ENCODE measurements at places on chromosomes 4 and X. TPM values are rescaled to one million over a fixed set of nuclear protein-coding genes. Genes with fewer than 3 reads are reported as not detected.
A peak's percentile ranks its signal among the peaks of the same experiment; 100 is the strongest.

The SPIN2A gene
- total RNA-seq: 0.76 TPM

The GC gene
- not detected for total RNA-seq

The CAPN6 gene
- total RNA-seq: not detected

The CFI gene
- total RNA-seq: 21.4 TPM

The TMEM156 gene
- 2.7 TPM for total RNA-seq

The MAGEC2 gene
- total RNA-seq: not detected

The COX7B2 gene
- total RNA-seq: not detected

The ZNF595 gene
- 11.1 TPM for total RNA-seq

The ZFP92 gene
- total RNA-seq: 1.2 TPM

GRCh38 chr4:186144946-186145569 is 40.6 kb downstream of the FAM149A start:
- DNase-seq: peak; percentile 20

GRCh38 chrX:154800478-154801210 is 4.6 kb downstream of the MPP1 start:
- peak; percentile 21 for DNase-seq

DNA sequence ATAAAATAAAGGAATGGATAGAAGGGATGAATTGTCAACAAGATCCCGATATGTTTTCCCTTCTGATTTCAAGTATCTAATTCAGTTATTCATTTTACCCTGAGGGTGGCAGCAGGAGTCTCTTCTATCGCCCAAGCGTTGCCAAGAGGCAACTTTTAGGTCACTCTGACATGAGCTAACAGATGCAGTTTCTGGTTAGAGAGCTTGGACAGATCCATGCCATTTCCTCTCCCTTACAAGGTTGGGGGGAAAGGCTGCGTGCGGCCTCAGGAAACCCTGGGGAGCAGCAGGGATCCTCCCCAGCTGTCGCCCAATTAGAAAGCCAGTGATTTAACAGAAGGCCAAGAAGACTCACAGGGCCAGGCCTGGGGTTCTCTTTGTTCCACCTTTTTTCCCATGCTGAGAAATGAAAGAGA is 35.3 kb upstream of the WAS start:
- DNase-seq: peak; percentile 43

DNA sequence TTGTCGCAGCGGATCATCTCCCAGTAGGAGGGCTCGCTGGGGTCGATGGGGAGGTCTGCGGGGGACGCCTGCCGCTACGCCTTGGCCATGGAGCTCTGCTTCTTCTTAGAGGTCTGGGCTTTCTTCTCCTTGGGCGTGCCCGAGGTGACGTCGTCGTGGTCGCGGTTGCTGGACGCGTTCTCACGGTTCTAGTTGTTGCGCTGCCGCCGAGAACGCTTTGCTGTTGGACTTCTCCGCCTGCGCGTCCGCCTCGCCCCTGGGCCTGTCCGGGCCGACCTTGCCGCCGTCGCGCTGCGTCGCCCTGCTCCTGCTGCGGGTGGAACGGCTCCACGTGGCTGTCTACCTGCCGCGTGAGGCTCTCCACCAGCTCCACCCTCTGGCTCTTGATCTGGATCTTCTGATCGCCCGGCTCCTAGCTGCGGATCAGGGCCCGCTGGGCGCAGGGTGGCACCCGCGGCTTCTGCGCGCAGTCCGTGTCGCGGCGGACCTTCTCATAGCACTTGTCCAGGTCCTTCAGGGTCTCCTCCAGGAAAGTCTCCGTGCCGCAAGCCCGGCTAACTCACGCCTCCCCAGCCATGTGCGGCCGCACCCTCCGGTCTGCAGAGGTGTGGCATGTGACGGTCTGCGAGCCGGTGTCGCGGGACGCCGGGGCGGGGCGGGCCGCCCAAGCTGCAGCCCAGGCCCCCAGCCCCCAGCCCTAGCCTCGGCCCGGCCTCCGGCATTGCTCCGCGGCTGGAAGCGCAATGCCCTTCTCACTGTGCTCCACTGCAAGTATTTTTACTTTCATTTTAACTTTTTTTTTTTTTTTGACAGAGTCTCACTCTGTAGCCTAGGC is 40.5 kb upstream of the OGT start:
- DNase-seq: peak; percentile 40

- DNase-seq: no peak
Measured at GRCh38 chrX:153644356-153645125, 2.5 kb upstream of the DUSP9 start.

DNA sequence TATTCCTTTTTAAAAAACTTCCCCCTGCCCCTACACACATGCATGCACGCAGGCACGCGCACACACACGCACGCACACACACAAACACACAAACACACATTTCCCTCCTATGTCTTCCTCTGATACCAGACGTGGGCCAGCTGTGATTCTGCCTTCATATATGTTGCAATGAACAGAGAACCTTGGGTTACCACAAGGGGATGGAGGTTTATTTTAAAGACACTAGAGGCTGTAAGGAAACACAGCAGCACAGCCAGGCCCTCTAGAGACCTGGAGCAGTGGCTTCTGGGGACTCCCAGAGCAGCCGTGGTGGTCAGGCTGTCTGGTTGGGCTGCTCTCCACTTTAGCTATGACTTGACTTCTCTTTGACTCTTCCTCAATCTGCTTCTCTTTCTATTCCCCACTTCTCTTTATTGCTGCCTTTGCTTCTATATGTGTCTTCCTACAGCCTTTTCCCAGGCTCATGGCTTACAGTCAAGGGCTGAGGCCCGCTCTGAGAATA is 3.2 kb upstream of the TLR10 start:
- DNase-seq: no peak

DNA sequence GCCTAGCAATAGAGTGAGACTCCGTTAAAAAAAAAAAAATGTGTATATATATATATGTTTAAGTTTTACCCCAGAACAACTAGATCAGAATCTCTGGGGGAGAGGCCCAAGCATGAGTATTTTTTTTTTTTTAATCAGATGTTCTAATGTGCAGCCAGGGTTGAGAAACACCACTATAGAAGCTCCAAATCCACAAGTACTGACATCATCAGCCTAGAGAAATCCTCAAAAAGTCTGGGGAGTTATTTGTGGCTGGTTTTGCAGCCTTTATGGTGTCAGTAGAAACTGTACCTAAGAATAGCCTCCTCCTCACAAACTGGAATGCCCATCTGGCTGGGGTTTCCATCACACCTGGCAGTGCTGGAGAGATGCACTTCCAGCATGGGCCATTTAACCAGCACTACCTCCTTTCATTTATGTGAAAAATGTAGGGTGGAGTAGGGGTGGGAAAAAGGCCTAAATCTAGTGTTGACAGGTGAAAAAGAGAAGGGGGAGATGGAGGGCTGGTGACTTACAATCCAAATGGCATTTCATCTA is 93.5 kb downstream of the CBLL2 start:
- no peak for DNase-seq

DNA sequence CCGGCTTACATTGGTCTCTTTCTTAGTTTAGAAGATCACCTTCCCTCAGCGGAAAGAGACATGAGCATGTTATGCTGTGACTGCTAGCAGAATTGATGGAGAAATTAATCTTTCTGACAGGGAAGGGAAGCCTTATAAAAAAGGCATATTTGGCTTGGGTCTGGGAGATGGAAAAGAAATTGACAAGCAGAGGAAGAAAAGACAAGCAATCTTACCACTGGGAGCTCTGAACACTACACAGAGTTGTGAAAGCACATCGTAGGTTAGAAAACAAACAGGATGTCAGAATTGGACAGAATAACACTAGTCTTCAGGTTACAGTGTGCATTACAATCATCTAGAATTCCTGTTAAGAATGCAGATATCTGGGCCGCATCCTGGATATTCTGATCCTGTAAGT is 1493.8 kb upstream of the IGFBP7 start:
- no peak for DNase-seq

DNA sequence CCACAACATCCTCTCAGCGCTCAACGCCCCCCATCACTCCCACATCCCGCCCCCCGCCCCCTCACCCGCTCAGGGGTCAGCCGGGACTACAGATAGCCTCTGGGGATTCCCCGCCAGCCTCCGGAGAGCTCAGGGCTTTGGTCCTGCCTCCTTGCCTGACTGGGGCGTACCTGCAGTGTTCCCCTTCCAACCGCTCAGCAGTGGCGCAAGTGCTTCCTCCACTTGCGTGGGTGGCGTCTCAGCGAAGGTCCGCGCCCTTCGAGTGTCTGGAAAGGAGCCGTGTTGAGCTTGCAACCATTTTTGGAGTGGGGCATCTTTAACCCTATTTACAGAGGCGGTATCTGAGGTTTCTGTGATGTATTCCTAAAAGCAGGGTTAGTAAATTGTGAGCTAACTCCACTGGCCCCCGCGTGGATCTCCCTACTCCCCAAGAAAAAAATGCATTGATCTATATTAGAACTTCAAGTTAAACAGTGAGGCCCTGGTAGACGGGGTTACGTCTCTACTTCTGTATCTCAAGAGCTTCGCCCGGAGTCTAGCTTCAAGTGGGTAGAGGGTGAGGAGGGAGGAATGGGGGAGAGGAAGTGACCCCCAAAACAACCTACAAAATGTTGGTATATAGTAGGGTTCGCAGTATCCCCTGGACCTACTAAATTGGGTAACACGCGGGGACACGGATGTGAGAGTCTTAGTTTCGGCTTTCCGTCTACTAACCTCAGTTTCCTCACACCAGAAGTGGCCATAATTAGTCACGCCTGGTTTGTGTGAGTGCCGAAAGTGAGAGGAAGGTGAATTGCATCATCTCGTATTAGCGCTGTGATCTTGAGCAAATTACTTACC is 16.1 kb downstream of the NKX3-2 start:
- no peak for DNase-seq

- DNase-seq: no peak
Measured at GRCh38 chr4:164177153-164177552, 576.8 kb upstream of the SMIM31 start.

GRCh38 chrX:68431836-68432235 is 1.5 kb downstream of the OPHN1 start:
- peak; percentile 41 for DNase-seq

DNA sequence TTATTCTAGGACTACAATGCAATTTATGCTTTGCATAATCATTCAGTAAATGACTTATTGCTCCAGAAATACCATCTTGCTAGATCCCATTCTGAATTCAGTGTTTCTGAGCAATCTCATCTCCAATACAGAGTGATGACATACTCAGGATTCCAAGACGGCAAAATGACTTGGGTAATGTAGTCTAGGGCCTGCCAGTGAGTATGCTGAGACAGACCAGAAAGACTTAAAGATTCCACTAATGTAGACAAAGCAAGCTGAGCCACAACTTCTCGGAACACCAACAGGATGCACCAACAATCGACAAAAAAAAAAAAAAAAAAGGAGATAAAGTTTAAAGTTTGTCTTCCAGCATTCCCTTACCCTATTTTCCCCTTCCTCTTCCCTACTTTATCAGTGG is 919 bp upstream of the SEC24B start:
- peak; percentile 57 for DNase-seq

DNA sequence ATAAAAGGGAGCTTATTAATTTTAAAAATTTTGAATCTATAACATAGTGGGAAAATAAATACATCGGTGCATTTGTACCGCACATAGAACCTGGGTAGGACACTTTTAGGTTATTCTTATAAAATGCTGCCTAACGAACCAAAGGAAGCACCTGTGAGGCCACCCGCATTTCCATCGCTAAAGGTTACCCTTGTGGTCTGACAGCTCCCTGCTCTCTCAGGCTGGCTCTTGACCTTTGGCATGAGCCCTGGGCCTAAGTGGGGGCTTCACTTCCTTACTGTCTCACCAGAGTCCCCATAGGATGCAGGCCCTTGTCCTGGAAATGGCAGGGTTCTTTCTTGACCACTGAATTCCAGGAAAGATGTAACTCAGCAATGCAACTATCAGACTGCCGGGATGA is 46.0 kb downstream of the HADH start:
- DNase-seq: no peak

DNA sequence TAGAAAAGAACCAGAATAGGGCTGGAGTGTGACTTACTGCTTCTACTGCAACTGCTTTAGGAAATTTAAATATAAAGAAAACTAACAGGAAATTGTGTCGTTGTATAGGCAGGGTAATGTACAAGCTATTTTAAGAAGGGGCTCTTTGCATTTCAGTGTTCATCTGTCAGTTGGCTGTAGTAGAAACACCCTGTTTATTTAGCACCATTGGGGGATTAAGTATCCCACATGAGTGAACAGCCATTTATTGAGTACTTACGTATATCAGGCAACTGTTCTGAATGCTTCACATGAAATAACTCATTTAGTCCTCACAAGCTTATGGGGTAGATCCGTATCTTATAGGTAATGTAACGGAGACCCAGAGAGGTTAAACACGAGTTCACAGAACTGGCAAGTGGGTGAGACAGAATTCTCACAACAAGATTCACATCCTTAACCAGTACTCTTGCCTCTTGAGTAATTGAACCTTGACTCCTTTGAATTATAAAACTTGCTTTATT is 23.9 kb downstream of the STIM2 start:
- no peak for DNase-seq

DNA sequence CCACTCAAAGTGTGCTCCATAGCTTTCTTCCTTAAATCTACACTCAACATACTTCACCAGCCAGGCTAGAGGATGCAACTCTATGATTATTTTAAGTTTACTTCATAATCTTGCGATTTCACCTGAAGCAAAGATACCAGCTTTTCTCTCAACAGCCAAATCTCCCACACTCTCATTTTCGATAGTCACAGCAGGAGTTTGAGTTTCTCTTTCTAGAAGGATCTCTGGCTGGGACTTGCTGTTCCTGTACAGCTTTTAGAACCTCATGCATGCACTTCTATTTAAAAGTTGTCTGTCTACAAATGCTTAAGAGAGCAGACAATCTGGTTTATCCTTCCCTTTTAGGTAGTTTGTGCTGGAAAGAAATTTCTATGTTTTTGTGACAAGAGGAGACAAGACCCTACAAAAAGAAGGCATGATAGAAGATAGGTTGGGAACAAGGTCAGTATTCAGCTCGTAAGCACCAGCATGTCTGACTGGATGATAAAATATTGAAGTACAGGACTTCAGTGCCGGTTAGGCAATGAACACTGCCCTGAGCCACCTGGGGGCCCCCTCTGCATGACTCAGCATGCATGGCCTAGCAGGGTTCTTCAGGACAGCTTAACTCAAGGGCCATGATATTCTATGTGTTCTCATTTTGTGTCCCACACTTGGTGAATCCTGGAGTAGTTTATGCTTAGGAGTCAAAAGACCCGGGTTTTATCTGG is 65.6 kb downstream of the ATXN3L start:
- peak; percentile 27 for DNase-seq

DNA sequence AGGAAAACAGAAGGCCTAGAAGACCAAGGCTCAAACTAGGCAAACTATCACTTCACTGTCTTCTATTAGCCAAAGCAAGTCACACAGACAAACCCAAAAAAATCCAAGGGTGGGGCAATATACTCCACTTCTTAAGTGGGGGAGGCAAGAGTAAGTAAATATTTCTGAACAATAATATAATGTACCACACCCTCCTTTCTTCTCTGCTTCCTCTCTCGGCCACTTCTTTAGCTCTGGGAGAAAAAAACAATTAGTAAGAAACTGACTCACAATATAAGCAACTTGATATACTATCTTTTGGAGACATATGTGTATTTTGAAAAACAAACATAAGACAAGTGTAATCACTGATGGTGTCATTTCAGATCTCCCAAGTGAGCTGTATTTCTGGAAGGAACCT is 14.8 kb downstream of the DCAF8L1 start:
- peak; percentile 61 for DNase-seq

All from endothelial cell of umbilical vein (primary cell).